ENCODE measurements at places on chromosomes 2 and 18.

DNA sequence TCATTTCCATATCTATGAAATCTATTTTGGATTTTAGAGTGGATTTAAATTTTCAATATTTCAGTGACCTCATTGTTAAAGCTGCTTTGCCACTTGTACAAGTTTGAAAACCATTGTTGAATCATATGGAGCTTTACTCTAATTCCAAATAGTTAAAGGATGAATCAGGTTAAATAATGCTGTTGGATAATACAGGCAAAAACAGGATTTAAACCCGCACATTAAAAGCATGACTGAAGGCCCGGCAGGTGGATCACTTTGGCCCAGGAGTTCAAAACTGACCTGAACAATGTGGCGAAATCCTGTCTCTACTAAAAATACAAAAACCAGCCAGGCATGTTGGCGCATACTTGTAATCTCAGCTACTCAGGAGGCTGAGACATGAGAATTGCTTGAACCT lies 68.3 kb downstream of the RIF1 start:
- DNase-seq: no peak

- no peak for DNase-seq
Observed at GRCh38 chr2:217193431-217194340, 333.8 kb upstream of the TNP1 start.

DNA sequence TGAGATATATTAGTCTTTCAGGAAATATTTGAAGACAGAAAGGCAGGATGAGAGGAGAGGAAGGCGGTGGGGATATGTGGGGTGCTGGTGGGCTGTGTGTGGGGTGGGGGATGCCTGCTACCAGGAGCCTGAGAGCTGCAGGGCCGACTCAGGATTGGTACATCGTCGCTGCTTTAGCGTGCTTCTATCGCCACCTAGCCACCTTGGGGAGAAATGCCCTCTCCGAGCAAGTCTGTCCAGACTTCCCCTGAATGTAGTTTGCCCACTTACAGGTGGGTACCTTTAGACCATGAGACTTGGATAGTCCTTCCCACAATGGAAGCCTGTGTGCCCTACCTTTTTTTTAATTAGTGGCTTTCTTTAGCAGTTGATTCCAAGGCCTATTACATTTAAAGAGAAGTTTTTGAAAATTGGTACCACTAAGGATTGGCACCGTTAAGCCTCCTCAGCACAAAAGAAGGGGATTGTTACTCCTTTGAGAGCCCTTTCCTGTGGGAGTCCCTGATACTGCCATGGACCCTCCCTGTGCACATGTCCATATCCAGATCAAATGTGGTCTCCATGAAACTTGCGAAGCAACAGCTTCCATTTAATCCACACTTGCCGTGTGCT lies 114.1 kb upstream of the NDUFV2 start:
- DNase-seq: peak; percentile 61

DNA sequence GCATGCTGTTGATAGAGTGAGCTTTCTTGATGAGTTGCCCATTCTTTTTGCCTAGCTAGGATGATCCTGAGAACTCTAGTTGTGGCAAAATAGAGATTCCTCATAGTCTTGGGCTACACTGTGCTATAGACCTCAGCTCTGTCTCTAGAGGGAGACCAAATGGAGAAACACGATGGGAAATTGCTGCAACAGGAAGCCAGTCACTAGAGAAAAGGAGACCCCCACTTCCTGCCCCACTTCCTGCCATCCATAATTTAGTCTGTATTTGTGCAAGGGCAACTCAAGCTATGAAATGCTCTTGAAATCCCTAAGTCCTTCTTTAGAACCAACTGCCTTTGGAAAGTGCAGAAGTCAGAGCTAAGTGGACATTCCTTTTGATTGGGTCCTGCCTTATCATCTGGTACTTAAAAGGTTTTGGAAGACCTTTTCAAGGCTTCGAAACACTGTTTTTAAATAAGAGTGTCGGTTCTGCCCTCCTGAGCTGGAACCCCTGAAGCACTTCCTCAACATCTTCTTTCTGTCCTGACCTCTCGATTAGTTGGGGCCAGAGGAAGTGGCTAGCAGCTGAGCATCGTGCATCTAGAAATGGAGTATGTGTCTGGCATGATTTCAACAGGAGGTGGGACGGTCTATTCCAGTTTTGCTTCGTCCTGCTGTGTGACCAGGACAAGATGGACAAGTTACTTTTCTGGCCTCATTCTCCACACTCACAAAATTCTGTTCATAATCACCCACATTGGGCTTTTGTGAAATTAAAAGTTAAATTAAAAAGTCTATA lies 8.6 kb upstream of the KCNE4 start:
- DNase-seq: no peak

DNA sequence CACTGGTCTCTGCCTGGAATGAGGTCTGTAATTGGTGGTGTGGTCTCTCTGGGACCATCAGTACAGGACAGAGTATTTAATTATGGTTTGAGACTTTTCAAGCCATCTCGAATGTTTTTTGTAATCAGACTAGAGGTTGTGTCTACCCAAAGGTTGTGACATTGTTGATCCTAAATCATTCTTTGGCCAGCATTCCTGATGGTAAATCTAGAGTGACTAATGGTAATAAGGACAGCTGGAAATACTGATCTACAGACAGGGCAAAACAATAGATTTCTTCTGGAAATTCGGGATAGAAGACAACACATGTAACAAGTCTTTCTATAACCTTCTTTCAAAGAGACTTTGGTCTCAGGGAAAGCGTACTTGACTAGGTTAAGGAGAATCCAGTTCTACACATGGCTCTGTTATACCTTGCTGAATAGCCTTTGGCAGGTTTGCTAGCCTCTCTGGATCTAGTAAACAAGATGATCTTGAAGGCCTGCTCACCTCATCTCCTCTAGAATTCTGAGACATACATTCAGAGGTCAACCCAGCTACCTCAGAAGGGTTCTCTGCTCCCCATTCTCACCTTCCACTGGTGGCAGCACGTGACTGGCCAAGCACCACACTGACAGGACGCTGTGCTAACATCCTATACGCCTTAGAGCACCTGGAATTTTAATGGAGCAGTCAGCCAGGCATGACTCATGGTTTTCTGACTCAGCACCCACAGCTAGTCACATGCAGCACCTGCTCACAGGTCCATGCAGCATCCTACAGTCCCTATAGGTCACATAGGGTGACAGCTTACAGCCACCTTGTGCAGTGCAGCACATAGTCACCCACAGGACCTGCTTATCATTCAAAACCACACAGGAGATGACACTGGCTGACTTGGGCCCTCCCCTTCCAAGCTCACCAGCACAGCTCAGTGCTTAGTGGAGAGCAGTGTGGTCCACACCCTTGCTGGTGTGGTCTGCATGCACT lies 12.2 kb downstream of the PLB1 start:
- DNase-seq: peak; percentile 16

DNA sequence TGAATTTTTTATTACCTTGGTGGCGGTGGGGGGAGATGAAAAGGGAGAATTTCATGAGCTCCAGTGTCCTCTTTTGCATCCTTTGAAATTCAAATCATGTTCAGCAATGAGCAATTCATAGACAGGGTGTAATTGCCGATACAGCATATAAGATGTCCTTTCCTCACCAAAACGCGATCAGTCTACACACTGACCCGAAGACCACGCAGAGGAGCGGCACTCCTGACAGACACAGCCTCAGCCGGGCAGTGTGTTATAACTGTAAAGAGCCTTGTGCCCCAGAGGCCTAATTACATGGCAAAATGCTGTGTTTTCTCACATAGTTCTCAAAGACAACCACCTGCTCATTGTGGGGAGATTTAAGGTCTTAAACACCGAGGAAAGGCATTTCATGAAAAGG lies 38.4 kb upstream of the APCDD1 start:
- no peak for DNase-seq

DNA sequence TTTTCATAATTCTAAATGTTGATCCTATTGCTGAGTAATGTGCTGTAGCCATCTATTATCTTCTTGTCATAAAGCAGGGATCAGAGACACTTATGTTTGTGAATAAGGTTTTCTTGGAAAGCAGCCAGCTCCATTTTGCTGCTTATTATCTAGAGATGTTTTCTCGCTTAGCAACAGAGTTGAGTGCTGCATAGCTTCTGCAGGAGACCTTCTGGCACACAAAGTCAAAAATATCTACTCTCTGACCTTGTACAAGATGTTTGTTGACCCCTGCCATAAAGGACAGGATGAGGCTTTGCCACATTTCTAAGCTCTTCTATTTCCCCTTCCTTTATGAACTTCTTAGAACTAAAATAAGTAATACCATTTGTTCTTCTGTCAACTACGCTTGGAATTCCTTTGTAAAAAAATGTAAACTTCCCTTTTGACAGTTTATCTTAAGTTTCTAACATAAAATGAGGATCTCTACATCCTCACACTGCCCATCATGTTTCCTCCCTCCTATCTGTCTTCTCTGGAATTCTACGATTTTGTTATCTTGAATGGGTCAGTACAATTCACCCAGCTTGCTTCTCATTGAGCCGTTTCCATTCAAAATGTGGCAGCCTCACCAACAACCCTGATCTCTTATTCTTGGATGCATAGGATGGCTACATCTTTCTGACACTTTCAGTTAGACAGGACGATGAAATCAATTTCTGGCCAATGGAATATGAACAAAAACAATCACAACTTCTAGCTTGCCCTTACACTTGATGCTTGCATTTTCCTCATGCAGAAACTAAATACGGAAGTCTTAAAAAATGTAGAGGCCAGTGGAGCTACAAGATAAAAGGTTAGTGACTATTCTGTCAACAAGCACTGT lies 1377.0 kb downstream of the SUCLG1 start:
- DNase-seq: no peak

DNA sequence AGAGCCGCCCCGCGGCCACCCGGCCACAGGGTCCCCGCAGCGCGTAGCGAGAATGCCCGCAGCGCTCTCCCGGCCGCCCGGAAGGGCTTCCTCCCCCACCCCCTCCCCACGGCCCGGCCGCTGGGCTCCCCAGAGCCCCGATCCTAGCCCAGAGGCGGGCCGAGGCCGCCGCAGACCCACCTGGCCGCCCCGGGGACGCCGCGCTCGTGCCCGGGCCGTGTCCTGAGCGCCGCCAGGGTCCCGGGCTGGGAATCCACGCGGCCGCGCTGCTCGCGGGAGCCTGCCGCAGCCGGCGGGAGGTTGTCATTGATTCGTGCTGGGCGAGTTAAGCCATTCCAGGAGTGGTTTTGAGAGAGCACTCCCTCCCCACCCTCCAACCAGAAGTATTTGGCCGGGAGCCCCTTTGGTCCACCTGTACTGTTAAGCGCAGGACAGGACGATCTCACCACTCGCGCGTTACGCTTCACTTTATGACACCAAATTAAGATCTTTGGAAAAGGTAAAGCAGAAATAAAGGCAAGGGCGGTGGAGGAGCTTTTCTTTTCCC lies 206.4 kb upstream of the SMAD2 start:
- no peak for DNase-seq

DNA sequence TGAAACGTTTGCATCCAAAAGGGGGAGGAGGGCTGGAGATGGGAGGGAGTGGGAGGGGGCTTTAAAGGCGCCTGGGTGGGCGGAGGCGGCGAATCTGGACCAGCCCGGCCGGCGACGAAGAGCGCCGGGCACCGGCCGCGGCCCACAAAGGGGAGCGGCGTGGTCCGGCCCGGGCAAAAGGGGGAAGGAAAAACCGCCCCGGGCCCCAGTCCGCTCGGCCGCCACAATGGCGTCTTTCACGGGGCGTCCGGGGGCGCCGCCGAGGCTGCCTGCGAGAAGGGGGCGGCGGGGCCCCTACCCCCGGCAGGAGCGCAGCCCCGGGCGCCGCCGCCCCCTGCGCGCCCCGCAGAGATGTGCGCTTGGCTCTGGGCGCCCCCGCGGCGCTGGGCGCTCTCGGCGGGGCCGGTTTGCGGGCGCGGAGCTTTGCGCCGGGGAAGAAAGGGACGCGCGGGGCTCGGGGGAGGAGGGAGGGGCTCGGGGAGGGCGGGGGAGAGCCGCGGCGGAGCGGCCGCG lies 108.1 kb upstream of the KCTD1 start:
- no peak for DNase-seq

DNA sequence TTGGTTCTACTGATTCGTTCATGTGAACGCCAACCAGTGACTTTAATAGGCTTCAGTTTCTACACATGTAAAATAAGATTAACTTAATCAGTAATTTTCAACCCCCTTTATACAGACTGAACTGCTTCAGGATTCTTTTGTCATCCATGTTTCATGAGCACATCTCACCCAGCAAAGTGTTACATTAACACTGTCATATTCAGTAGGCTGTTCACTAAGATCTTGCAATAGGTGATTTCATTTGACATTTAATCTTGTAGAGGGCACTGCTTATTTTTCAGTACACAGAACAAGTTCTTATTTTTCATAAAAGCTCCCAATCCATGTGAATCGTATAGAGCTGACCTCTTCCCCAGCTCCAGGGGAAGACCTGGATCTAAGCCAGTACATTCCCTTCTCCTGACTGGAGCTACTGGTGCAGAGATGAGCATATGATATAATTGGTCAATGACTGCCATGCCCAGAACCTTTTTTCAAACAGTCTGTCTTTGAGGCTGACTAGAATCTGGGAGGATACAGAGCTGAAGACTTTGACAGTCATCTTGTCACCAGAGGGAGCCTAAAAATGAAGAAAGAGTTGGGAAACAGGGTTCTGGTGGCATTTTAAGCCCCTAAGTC lies 72.2 kb upstream of the CHRNA1 start:
- DNase-seq: no peak

DNA sequence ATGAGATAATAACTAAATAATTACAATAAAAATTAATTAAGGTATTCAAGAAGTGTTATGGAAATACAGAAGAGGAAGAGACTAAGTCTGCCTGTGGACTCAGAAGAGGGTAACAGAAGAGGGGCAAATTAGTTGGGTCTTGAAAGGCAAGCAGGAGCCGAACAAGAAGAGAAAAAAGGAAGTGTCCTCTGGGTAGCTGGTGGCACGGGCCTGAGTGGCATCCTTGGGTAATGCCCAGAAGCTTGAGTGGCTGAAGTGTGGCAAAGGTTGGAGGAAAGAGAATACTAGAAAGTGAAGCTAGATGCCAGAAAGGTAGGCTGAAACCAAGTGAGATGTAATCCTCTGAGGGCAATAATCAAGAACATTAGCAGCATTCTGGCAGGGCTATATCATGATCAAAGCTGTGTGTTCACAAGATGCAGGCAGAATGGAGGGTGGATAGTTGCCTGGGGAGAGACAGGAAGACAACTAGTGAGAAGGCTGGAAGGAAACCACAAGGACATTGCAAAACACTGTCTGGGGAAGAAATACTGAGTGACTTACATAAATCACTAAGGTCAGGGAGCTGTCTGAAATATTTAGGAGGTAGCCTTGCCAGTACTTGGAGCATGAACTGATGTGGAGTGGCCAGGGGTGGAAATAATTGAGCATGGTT lies 16.2 kb downstream of the DOCK10 start:
- peak; percentile 45 for DNase-seq

GRCh38 chr2:223314811-223315210 lies 262.8 kb downstream of the KCNE4 start:
- no peak for DNase-seq
